ENCODE measurements at places on chromosomes 5 and 9. TPM values are rescaled to one million over a fixed set of nuclear protein-coding genes. Genes with fewer than 3 reads are reported as not detected.

DNA sequence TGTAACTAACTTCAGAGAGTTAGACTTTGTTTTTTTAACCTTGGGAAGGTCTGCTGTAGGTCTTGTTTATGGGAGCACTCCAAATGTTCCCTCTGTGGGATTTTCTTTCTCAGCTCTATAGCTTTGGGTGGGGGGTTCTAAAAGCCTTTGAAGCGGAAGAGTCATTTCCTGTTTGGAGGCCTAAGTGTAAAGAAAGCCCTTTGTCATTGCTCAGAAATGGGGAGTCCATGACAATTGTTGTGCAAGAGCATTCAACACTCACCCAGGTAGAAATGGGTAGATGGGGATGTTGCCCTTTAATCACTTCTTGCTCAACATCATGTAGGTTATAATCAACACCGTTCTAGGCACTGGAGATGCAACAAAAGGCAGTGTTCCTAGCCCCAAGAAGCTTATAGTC, 30.3 kb upstream of the MAST4 start:
- H3K27me3 ChIP-seq, result no peaks in the 10 kb centered on the region
- no peak for DNase-seq
- no peak overlapping the region for H3K4me3 ChIP-seq
- peaks cover 27% of the 10 kb centered on the region for H3K4me1 ChIP-seq
- H3K36me3 ChIP-seq, result peaks cover 11% of the 10 kb centered on the region

DNA sequence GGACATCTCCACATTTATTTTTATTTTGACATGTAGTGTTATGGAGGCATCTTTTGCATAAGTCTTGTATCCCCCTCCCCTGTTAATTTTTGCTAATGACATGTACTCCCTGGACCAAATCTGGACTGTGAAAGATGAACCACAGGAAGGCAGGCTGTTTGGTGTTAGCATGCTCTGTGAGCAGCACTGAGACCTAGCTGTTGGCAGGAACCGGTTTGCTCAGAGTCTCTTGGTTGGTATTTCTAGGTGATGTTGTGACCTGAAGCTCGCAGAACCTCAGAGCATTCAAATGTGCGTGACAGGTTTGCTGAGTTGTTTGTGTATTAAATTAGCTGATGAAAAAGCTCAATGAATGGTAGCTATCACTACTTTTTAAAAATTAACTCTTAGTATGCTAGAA, 53.6 kb upstream of the PHF2 start:
- peaks cover 3% of the 10 kb centered on the region for H3K4me1 ChIP-seq
- no peak overlapping the region for H3K4me3 ChIP-seq
- H3K36me3 ChIP-seq, result peaks cover 31% of the 10 kb centered on the region
- H3K27ac ChIP-seq, result no peak overlapping the region
- DNase-seq, result no peak
- H3K27me3 ChIP-seq, result no peaks in the 10 kb centered on the region

DNA sequence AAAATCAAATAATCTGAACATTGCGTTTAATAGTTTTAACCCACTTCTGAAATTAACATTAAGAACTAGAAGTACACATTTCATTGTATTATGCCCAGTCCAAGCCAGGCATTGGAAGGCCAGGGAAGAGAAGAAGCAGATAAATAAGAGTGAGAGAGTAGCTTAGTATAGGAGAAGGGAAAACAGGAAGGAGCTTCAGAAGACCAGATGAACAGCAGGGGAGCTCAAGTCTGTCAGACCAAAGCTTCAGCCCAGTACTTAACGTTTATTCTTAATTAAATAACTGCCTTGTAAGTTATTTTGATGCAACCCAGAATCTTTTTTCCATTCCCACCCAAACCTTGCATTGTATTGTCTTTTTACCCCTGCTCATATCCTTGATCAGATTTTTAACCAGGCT, 11.5 kb upstream of the FAM120AOS start:
- peak overlapping the region; percentile 30 for H3K4me3 ChIP-seq
- DNase-seq, result no peak
- H3K4me1 ChIP-seq, result peaks cover 83% of the 10 kb centered on the region
- H3K36me3 ChIP-seq, result no peaks in the 10 kb centered on the region
- no peaks in the 10 kb centered on the region for H3K27me3 ChIP-seq
- H3K27ac ChIP-seq, result peak overlapping the region; percentile 94

Gene MARCOL
- not detected for total RNA-seq

DNA sequence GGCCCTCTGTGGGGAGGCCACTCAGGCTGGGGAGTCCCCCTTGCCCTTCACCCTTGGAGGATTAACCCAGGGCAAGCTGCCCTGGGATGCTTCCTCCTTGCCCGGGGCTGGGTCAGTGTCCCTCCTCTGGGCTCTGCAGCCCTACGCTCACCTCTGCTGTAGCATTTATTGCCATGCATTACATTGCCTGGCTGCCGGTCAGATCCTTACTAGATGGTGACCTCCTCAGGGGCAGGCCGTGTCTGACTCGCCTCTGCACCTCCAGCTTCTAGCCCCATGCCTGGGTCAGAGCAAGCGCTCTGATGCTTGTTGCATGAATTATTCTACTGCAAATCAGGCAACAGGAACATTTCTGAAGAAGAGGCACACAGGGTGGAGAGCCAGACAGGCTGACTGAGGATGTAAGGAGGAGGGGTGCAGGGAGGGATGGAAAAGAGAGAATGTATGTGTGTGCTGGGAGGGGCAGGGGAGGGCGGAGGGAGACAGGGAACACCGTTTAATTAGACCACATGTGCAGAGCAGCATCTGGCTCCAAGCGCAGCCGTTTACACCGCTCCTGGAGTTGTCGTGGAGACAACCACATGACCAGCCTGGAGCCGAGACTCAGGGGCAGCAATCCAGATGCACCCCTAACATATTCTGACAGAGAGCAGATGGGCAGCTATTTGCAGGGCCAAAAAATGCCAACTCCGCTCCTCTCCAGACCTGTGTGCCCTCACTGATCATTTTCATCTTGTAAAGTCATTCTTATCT, 117.0 kb downstream of the CRB2 start:
- no peak overlapping the region for H3K27ac ChIP-seq
- H3K4me1 ChIP-seq, result peaks cover 3% of the 10 kb centered on the region
- no peaks in the 10 kb centered on the region for H3K27me3 ChIP-seq
- H3K4me3 ChIP-seq, result no peak overlapping the region

Gene IL4
- total RNA-seq, result not detected

Gene SLC6A3
- total RNA-seq, result 0.53 TPM

DNA sequence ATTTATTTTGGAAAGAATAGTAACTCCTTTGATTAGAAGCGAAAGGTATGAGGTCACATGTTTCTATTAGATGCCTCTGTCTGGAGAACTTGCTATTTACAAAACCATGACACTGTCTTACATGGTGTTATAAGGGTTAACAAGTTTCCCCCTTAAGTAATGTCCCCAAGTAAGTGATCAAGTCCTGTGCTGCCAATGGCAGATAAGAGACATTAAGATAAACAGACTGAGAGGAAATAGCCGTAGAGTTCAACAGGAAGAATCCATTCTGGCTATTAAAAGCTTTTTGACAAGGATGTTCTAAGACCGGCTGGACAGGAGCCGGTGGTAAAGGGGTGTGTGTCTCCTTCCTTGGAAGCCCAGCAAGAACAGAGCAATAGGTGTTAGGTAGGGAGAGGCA, 257.5 kb downstream of the GADD45G start:
- H3K4me1 ChIP-seq, result peaks cover 15% of the 10 kb centered on the region
- DNase-seq, result no peak
- peaks cover 4% of the 10 kb centered on the region for H3K36me3 ChIP-seq
- H3K27ac ChIP-seq, result no peak overlapping the region
- no peaks in the 10 kb centered on the region for H3K27me3 ChIP-seq
- H3K4me3 ChIP-seq, result no peak overlapping the region

DNA sequence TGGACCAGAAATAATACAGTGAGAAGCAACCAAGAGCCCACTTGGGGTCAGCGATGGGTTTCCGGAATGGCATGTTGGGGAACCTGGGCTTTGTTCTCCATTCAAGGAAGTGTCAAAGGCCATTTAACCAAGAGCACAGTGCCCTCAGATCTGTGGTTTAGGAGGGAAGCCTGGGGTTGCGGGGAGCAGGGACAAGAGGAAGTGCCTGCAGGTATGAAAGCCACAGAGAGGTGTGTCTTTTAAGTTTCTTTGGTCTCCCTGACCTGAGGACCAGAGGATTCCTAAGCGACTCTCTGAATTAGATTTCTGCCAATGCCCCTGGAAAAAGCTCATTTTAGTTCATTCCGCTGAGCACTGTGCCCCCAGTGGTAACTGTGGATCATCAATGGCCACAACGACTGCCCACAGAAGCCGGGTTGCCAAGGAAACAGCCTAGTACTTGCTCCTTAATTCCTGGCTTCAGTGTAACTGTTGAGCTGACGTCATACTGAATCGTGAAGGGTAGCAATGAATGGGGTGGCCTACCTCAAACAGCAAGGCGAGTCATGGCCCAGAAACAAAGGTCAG, 107.3 kb upstream of the SPIN1 start:
- peaks cover 16% of the 10 kb centered on the region for H3K36me3 ChIP-seq
- no peak overlapping the region for H3K27ac ChIP-seq
- H3K4me3 ChIP-seq, result no peak overlapping the region
- peaks cover 5% of the 10 kb centered on the region for H3K27me3 ChIP-seq
- H3K4me1 ChIP-seq, result peaks cover 30% of the 10 kb centered on the region
- peak; percentile 34 for DNase-seq

Gene MEIKIN
- not detected for total RNA-seq

Gene PCDHB9
- total RNA-seq, result 2.3 TPM

Gene TBC1D2
- 11.4 TPM for total RNA-seq

Gene AIF1L
- total RNA-seq, result 106 TPM

GRCh38 chr5:17817990-17818389, 183.7 kb downstream of the TAF11L14 start:
- no peaks in the 10 kb centered on the region for H3K4me1 ChIP-seq
- H3K27me3 ChIP-seq, result no peaks in the 10 kb centered on the region
- no peaks in the 10 kb centered on the region for H3K36me3 ChIP-seq
- no peak for DNase-seq

DNA sequence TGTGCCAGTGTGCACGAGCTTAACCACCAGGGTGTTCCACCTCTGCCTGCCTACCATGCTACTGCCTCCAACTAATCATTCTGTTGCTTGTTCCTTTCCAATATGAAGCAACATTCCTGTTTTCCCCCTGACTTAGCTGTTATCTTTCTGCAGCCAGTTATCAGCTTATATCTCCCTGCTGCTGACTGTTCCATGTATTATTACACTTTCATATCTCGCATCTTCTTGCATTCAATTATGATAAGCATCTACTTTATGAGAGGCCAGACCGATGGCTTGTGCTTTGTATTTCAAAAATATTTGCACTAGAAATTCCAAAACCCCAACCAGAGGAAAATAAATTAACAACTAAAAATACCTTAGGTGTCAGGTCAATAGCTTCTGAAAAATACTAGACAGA, 394.0 kb upstream of the BRINP1 start:
- H3K4me3 ChIP-seq, result no peak overlapping the region
- H3K4me1 ChIP-seq, result peaks cover 29% of the 10 kb centered on the region
- H3K36me3 ChIP-seq, result no peaks in the 10 kb centered on the region

Gene NR5A1
- 0.39 TPM for total RNA-seq

- H3K36me3 ChIP-seq, result no peaks in the 10 kb centered on the region
- no peak overlapping the region for H3K4me3 ChIP-seq
- no peaks in the 10 kb centered on the region for H3K27me3 ChIP-seq
- H3K27ac ChIP-seq, result no peak overlapping the region
Observed at GRCh38 chr9:16532272-16532671, 338.2 kb downstream of the BNC2 start.

Gene DBH
- 0.24 TPM for total RNA-seq

DNA sequence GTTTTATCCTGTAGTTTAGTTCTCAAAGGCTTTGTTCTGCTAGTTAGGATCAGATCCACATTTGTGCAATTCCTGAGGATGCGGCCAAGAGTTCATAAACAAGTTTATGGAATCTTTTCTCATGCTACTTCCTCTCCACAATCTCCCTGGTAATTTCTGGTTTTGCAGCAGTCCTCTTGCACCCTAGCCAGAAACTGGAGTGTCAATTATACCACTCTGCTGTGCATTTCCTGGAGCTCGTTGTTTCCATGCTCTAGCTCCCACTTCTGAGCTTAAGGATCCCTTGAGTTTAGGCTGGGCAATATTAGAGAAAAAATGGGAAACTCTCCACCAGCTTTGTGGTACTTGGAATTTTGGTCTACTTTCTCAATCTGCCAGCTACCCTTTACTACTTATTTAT, 474.7 kb downstream of the DIRAS2 start:
- H3K27ac ChIP-seq, result no peak overlapping the region
- no peaks in the 10 kb centered on the region for H3K27me3 ChIP-seq
- no peak for DNase-seq
- H3K4me3 ChIP-seq, result no peak overlapping the region

DNA sequence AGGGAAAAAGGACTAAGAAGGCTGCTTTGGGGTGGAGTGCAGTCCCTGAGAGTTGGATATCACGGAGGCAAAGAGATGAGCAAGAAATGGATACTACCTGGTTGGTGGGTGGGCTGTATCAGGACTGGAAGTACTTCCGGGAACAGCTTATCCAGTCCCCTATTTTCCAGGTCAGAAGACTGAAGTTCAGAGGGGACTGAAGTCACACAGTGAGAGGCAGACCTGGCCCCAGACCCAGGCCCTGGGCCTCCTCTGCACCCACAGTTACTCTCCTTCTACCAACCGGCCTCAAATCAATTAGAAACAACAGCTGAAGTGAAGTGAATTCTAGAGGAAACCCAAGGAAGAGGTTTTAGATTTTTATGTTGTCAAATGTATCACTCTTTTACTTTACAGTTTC, 93.6 kb upstream of the ALDH1B1 start:
- no peaks in the 10 kb centered on the region for H3K36me3 ChIP-seq
- H3K4me1 ChIP-seq, result peaks cover 9% of the 10 kb centered on the region
- H3K4me3 ChIP-seq, result no peak overlapping the region
- H3K27ac ChIP-seq, result no peak overlapping the region
- H3K27me3 ChIP-seq, result peaks cover 4% of the 10 kb centered on the region

DNA sequence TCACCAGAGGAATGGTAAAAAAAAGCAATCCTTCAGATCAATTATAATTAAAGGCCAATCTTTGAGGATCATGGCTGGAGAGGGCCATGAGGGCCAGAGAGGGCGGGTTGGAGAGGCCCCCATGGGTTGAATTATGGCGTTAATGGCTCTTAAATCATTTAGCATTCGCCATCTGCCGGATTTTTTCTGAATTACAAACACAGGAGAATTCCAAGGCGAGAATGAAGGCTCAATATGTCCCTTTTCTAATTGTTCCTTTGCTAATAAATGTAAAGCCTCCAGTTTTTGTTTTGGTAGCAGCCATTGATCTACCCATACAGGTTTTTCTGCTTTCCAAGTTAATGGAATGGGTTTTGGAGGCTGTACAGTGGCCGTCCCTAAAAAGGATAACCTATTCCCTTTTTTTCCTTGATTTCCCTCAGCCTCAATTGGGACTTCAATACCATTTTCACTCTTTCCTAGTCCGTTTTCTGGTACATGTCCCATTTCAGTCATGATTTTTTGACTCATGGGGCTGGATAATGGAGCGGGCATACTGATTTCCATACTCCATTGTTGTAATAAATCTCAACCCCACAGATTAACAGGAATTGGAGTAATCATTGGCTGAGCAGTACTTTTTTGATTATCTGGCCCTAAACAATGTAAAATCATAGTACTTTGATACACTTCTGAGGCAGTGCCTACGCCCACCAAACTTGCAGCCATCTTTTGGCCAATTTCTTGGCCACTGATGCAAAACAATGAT, 6.7 kb upstream of the TMEM141 start:
- no peak for DNase-seq
- H3K27me3 ChIP-seq, result peaks cover 28% of the 10 kb centered on the region
- H3K4me3 ChIP-seq, result no peak overlapping the region
- no peaks in the 10 kb centered on the region for H3K36me3 ChIP-seq

GRCh38 chr9:86488794-86489193, 134.6 kb upstream of the TUT7 start:
- H3K4me1 ChIP-seq, result peaks cover 4% of the 10 kb centered on the region
- H3K36me3 ChIP-seq, result no peaks in the 10 kb centered on the region
- H3K27me3 ChIP-seq, result no peaks in the 10 kb centered on the region

- no peaks in the 10 kb centered on the region for H3K4me1 ChIP-seq
- H3K36me3 ChIP-seq, result peaks cover 23% of the 10 kb centered on the region
- no peak overlapping the region for H3K27ac ChIP-seq
- DNase-seq, result no peak
- H3K27me3 ChIP-seq, result no peaks in the 10 kb centered on the region
- no peak overlapping the region for H3K4me3 ChIP-seq
Observed at GRCh38 chr9:78167356-78167755, 68.5 kb upstream of the CEP78 start.

All from WTC11 (cell line).